ENCODE measurements at places on chromosomes 11 and 22.

- DNase-seq, result no peak
Observed at GRCh38 chr22:39317084-39317774, 2.2 kb downstream of the RPL3 start.

- DNase-seq, result no peak
Observed at GRCh38 chr11:44992181-44992582, 41.5 kb upstream of the TP53I11 start.

DNA sequence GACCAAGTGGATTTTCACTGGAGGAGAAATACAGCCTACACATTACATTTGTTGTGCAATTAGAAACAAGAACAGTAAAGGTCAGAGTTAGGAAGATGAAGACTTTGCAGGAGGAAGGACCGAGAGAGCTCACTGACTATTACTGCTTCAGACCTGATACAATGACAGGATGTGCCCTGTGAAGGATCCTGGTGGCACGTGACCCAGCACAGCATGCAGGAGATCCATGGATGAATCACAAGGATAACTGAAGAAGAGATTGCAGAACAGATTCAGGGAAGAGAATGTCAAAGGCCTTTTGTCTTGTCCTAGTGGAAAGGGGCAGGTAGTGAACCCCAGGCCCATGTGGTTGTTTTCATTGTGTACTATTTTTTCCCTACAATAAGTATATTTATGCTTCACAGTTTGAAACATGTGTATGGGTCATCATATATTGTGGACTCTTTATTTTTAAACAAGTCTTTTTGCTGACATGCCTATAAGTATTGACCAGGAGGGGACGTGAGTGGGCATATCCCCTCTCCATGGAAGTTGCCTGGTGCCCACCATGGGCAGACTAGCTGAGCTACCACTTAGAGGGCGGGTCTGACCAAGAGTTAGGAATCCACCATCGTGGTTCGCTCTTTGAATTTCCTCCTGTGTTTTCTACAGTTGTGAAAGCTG lies 44.3 kb downstream of the RASSF10 start:
- no peak for DNase-seq

- DNase-seq, result no peak
Observed at GRCh38 chr11:8726395-8726794, 43.8 kb downstream of the RPL27A start.

- no peak for DNase-seq
Observed at GRCh38 chr11:30889143-30889794, 303.1 kb upstream of the MPPED2 start.

- peak; percentile 90 for DNase-seq
Observed at GRCh38 chr11:1573903-1574237, 1.8 kb upstream of the DUSP8 start.

DNA sequence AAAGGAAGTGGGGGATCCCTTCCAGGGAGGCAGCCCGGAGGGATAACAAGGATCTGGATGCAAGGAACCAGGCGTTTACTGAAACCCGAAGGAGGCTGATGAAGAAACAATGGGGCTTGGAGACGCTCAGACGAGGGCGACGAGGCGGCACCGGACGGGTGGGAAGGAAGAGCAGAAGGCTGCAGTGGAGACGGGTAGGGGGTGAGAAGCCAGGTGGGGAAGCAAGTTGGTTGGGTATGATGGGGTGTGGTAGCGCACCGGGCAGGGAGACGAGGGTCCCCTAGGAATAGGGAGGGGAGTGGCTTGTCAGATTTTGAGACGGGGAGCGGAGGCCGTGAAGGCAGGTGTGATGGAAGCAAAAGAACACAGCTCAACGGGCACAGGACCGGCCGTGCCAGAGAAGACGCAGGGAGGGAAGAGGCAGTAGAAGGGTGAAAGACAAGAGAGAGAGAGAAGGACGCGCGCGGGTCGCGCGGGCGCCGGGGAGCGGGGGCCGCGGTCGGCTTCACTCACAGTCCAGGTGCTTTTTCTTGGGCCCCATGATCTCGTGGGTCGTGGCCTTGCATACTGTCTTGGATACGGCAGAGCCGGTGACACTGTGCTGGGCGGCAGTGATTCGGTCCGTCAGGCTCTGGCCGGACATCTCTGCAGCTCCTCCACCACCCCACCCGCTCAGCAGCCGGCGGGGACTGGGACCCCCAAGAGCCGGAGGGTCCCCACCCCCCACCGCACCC lies 579 bp downstream of the PICALM start:
- DNase-seq, result no peak

DNA sequence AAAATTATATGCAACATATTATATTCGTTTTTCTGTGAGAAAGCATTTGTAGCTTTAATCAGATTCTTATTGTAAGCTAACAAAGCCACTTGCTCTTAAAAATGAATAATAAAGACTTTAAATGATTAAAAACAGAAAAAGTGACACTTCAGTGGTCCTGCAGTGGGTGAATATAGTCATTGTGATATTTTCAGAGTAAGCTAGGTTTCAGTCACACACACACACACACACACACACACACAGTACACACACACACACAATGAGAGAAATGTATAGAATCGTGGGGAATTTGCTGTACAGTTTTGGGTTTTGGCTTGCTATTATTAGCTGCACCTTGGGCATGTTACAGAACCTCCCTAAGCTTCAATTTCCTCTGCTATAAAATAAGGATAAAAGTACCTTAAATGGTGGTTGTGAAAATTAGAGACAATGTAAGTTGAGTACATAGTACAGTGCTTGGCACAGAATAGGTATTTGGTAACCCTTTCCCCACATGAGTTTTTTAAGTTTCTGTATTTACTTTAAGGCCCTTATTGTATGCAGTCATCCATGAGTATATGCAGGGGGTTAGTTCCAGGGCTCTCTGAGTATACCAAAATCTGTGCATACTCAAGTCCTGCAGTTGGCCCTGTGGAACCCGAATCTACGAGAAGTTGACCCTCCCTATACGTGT lies 39.8 kb downstream of the CSTPP1 start:
- no peak for DNase-seq

DNA sequence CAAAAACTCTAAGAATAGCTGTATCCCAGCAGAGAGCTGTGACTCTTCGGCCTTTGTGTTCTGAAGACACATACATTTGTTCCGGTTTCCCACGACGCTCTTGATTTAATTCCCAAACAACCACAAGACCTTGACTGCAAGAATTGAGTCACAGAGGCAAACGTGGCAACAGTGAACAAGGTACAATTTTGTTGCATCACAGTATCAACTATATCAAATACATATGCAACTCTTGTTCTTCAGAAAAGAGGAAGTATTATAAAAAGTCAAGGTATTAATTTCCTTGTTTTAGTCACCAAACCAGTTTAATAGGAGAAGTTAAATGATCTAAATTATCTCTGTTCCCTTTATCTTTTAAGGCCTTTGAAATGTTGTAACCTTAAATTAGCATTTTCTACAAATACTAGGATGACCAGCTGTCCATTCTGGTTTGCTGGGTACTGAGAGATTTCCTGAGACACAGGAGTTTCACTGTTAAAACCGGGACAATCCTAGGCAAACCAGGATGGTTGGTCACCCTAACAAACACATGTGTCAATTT lies 11.1 kb downstream of the HPS5 start:
- no peak for DNase-seq
